WTC11 (cell line): ENCODE measurements at places on chromosomes 7 and 10. TPM values are rescaled to one million over a fixed set of nuclear protein-coding genes. Genes with fewer than 3 reads are reported as not detected.

The BZW2 gene
- total RNA-seq, result 100.0 to 105 TPM (median 104 TPM) in 3 replicates

The EZH2 gene
- total RNA-seq, result 28.5 to 35.4 TPM (median 28.6 TPM) in 3 replicates

The UFSP1 gene
- 3.9 to 4.8 TPM (median 4.6 TPM) in 3 replicates for total RNA-seq

The ZP3 gene
- 1.8 to 9.3 TPM (median 3.3 TPM) in 3 replicates for total RNA-seq

The HHEX gene
- 4.5 to 4.8 TPM (median 4.8 TPM) in 3 replicates for total RNA-seq

The MYO1G gene
- total RNA-seq, result 0.41 to 0.48 TPM (median 0.46 TPM) in 3 replicates

The OR2A1 gene
- total RNA-seq, result 0.15 to 0.27 TPM in 2 of 3 replicates, not detected in the other

The EXOSC1 gene
- 48.4 to 53.7 TPM (median 50.0 TPM) in 3 replicates for total RNA-seq

The GDF10 gene
- total RNA-seq, result 0.09 to 0.24 TPM (median 0.18 TPM) in 3 replicates

The ASZ1 gene
- total RNA-seq, result not detected in 3 replicates

The EN2 gene
- total RNA-seq, result not detected in 3 replicates

GRCh38 chr7:37311355-37311754, 137.3 kb downstream of the ELMO1 start:
- no peak overlapping the region for H3K27ac ChIP-seq
- no peak for DNase-seq
- peaks cover 29% of the 10 kb centered on the region for H3K4me1 ChIP-seq
- no peak overlapping the region for H3K4me3 ChIP-seq
- no peaks in the 10 kb centered on the region for H3K27me3 ChIP-seq

- H3K27ac ChIP-seq, result no peak overlapping the region
- no peak overlapping the region for H3K4me3 ChIP-seq
- no peaks in the 10 kb centered on the region; the same call in 1 of the 2 replicates for H3K27me3 ChIP-seq
- no peaks in the 10 kb centered on the region for H3K36me3 ChIP-seq
- no peak for DNase-seq
- H3K4me1 ChIP-seq, result 0 out of 2 replicates have a peak, but pooled peaks cover 3% of the 10 kb centered on the region
Observed at GRCh38 chr10:22750131-22750530, 35.8 kb upstream of the PIP4K2A start.

DNA sequence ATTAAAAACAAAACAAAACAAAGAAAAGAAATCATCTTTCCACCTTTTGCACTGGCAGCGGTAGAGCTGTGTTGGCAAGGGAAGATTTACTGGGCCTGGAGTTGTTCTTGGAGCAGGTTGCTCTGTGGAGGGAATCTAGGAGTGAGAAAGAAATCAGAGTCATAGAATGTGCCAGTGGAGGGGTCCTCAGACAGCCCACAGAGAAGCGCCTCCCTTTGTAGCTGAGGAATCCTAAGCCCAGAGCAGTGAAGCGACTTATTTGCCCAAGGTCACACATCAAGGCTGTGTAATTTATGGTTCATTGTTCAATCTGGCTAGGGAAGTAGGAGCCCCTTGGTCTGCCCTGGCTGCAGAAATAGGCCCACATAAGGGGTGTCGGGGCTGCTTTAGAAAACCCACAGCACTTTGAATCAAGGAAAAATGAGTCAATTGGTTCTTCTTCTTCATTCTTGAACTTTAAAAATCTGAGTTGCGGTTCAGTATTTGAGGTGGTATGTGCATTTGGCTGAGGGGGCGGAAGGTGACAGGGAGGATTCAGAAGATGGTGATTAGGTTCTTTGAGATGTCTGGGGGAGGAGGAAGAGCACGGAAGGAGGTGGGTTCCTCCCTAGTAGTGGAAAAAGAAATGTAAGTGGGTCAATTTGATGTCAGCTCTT, 253.7 kb downstream of the PTEN start:
- H3K4me1 ChIP-seq, result peaks cover 15% of the 10 kb centered on the region
- DNase-seq, result no peak
- no peak overlapping the region for H3K27ac ChIP-seq
- H3K4me3 ChIP-seq, result no peak overlapping the region
- no peaks in the 10 kb centered on the region for H3K27me3 ChIP-seq
- H3K36me3 ChIP-seq, result no peaks in the 10 kb centered on the region

DNA sequence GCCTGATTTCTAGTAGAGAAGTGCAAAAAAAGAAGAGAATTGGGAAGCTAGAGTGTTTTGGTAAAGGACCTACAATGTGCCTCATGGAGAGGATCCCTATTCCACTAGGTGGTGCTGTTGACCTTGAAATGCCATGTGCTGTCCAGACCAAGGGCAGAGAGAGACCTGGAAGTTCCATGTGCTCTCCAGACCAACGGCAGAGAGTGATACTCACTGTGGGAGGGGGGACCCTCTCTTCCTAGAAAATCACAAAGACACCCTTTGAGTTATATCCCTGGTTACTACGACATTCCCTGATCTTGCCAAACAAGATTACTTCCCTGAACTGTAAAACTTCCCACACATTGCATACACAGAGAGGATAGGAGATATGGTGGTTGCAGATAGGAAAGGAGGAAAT, 212.7 kb upstream of the ZNF804B start:
- H3K27me3 ChIP-seq, result 0 out of 2 replicates have a peak, but pooled peaks cover 2% of the 10 kb centered on the region
- no peak overlapping the region for H3K4me3 ChIP-seq
- no peak overlapping the region for H3K27ac ChIP-seq
- no peaks in the 10 kb centered on the region for H3K4me1 ChIP-seq
- peak; percentile 48 for DNase-seq
- H3K36me3 ChIP-seq, result peaks cover 18% of the 10 kb centered on the region

- H3K4me3 ChIP-seq, result no peak overlapping the region
- H3K27me3 ChIP-seq, result no peaks in the 10 kb centered on the region
- no peaks in the 10 kb centered on the region for H3K4me1 ChIP-seq
Observed at GRCh38 chr7:4225881-4226523, 456.1 kb upstream of the FOXK1 start.

DNA sequence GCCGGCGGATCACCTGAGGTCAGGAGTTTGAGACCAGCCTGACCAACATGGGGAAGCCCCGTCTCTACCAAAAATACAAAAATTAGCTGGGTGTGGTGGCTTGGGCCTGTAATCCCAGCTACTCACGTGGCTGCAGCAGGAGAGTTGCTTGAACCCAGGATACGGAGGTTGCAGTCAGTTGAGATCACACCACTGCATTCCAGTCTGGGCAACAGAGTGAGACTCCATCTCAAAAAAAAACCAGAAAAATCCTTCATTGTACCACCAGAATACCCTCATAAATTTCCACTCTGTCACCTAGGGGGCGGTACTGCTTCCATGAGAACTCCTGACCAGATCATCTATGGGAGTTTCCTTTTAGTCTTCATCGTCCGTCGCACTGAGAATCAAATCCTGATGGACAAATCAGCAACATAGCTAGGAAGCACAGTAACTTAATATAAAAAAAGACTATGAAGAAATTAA, 225.8 kb upstream of the KLF14 start:
- peaks cover 6% of the 10 kb centered on the region for H3K4me1 ChIP-seq
- no peaks in the 10 kb centered on the region for H3K27me3 ChIP-seq
- no peak overlapping the region for H3K4me3 ChIP-seq
- no peak overlapping the region for H3K27ac ChIP-seq

DNA sequence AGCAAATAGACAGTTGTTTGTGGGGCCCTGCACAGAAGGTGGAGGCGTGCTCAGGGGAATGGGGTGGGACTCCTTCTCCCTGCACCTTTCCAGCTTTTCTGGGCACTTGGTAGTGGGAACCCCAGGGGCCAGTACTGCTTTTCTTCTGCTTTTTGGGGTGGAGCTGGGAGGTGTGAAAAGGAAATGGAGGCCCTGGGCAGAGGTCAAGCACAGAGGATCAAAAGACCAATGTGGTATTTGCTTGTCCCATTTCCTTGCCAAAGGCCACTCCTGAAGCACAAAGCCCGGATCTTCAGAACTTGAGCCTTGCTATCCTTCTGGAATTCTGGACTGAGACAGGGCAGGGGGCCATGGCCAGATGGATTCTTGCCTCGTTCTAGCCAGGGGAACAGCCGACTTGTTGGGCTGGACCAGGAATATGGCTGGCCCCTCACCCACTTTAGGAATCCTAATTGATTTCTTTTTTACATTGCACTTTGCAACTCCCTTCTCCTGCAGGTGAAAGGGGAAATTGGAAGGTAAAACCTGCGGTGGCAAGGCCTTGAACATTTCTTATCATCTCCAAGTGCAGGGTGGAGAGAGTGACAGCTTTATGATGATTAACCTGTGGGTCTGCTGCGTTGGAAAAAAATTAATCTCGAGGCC, 26.5 kb downstream of the ADRA2A start:
- no peaks in the 10 kb centered on the region for H3K36me3 ChIP-seq
- H3K4me1 ChIP-seq, result peaks cover 4% of the 10 kb centered on the region
- DNase-seq, result no peak
- no peaks in the 10 kb centered on the region; the same call in 1 of the 2 replicates for H3K27me3 ChIP-seq

- DNase-seq, result no peak
- H3K4me1 ChIP-seq, result no peaks in the 10 kb centered on the region
- H3K4me3 ChIP-seq, result no peak overlapping the region
Observed at GRCh38 chr7:158744070-158744469, 39.5 kb upstream of the NCAPG2 start.

- peaks cover 24% of the 10 kb centered on the region for H3K4me1 ChIP-seq
- peaks cover 11% of the 10 kb centered on the region for H3K27me3 ChIP-seq
- no peaks in the 10 kb centered on the region for H3K36me3 ChIP-seq
- DNase-seq, result no peak
- H3K4me3 ChIP-seq, result no peak overlapping the region
- H3K27ac ChIP-seq, result peak overlapping the region; percentile 57; the same call in 1 of the 2 replicates
Observed at GRCh38 chr7:33500703-33501701, 371.6 kb downstream of the BBS9 start.

DNA sequence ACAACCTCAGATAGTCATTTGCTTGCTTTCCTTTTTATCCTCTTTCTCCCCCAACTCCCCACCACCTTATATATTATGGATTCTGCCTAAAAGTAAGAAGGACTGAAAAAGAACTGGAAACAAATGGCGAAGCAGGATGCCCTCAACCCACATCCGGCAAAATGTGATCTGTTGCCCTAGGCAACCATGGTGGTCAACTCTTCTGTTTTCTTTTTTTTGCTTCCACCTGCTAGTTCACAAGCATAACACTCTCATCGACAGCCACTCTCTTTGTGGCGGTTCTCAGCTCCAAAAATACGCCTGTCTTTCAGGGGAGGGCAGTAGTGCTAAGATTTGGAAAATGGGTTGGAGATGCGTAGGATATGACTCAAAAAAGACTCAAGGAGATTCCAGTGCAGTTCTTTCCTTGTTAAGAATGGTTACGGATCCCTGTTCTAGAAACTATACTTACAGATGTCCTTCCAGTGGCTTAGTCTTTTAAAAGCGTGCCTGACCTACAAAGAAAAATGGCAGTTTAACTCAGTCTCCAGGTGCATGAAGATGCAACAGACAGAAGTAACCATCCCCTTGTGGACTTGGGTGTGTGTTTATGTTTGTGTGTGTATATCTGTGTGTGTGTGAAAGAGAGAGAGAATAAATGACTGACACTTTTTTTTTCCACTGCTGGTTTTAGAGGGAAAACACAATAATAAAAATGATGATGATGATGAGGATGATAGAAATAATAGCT, 10.7 kb downstream of the APBB1IP start:
- no peaks in the 10 kb centered on the region for H3K36me3 ChIP-seq
- no peaks in the 10 kb centered on the region for H3K4me1 ChIP-seq
- no peaks in the 10 kb centered on the region for H3K27me3 ChIP-seq
- H3K27ac ChIP-seq, result no peak overlapping the region
- H3K4me3 ChIP-seq, result no peak overlapping the region
- DNase-seq, result no peak

DNA sequence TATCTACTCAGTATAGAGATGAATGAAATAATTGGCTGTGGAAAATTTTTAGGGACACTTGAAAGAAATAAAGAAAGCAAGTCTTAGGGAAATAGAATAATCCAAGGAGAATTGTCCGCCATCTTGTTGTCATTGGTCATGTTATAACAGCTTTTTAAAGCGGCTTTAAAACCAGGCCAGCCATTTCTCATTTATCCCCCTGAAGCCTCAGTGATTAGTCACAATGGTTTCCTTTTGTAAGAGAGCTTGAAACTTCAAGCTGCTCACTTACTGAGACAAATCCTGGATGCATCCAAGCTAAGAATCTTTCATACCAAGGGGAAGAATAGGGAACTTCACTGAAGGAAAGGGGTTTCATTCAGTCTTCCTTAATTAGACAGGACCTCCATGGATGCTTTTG, 67.9 kb downstream of the SGCE start:
- peaks cover 9% of the 10 kb centered on the region for H3K4me1 ChIP-seq
- no peak for DNase-seq
- H3K27ac ChIP-seq, result no peak overlapping the region

DNA sequence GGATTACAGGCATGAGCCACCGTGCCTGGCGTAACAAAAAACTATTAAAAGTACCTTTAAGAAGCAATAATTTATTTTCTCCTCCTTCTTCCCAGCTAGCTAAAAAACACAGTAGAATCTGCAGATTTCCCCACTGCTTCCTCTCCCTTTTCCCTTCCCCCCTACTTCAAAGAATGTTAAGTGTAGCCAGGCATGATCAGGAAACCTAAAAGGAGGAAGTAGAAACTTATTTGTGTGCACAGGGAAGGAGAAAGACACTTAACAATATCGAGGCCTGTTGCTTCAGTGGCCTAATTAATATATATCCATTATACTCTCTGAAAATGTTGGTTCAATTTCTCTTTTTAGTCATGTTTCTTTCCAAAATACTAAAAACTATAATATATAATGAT, 127.7 kb downstream of the NRBF2 start:
- H3K4me1 ChIP-seq, result peaks cover 68% of the 10 kb centered on the region
- H3K4me3 ChIP-seq, result peak overlapping the region; percentile 34; the same call in 1 of the 2 replicates
- H3K36me3 ChIP-seq, result peaks cover 58% of the 10 kb centered on the region
- no peak for DNase-seq

DNA sequence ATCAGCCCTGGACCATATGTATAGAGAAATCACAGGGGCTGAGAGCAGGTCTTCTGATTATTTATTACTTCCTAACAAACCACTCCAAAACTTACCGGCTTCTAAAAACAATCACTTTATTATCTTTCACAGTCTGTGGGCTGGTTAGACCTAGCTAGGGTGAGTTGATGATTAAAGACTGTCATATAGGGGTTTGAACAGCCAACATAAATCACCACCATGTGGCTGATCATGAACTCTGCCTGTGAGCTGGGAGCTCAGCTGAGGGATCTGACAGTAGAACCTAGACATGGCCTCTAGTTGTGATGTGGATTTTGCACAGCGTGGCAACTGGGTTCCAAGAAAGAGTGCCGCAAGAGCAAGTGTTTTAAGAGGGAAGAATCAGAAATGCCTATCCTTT, 305.4 kb downstream of the CSTF2T start:
- no peak for DNase-seq
- peaks cover 5% of the 10 kb centered on the region; the same call in 1 of the 2 replicates for H3K4me1 ChIP-seq
- no peak overlapping the region for H3K4me3 ChIP-seq
- H3K27ac ChIP-seq, result no peak overlapping the region
- no peaks in the 10 kb centered on the region; the same call in 1 of the 2 replicates for H3K27me3 ChIP-seq

GRCh38 chr7:128705891-128706333, 33.2 kb upstream of the CALU start:
- DNase-seq, result no peak
- peaks cover 30% of the 10 kb centered on the region for H3K4me1 ChIP-seq
- peaks cover 3% of the 10 kb centered on the region; the same call in 1 of the 2 replicates for H3K27me3 ChIP-seq
- peaks cover under 1% of the 10 kb centered on the region; the same call in 1 of the 2 replicates for H3K36me3 ChIP-seq

GRCh38 chr7:82388138-82388537, 55.4 kb downstream of the CACNA2D1 start:
- peaks cover 69% of the 10 kb centered on the region for H3K4me1 ChIP-seq
- H3K36me3 ChIP-seq, result peaks cover 11% of the 10 kb centered on the region
- no peaks in the 10 kb centered on the region for H3K27me3 ChIP-seq
- H3K27ac ChIP-seq, result no peak overlapping the region; the same call in 1 of the 2 replicates

DNA sequence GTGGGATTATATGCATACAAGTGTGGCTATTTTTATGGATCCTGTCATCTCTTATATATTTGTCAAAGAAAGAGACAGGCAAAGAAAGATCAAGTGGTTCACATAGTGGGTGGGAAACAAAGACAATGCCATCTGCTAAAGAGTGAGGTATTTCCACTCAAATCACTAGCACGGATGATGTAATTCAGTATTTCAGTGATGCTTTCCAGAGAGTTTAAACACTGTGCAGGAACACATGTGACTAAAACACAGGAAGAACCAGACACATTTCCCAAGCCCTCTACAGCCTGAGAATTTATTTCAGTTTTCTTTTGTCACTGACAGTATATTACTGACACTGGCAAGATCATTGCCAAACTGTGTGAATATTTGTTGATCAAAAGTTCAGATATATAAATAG, 885.7 kb upstream of the CELF2 start:
- H3K36me3 ChIP-seq, result no peaks in the 10 kb centered on the region
- no peak overlapping the region for H3K27ac ChIP-seq
- peaks cover 4% of the 10 kb centered on the region for H3K4me1 ChIP-seq
- no peaks in the 10 kb centered on the region for H3K27me3 ChIP-seq
- H3K4me3 ChIP-seq, result no peak overlapping the region
